ENCODE measurements at places on chromosomes 6 and 20.

DNA sequence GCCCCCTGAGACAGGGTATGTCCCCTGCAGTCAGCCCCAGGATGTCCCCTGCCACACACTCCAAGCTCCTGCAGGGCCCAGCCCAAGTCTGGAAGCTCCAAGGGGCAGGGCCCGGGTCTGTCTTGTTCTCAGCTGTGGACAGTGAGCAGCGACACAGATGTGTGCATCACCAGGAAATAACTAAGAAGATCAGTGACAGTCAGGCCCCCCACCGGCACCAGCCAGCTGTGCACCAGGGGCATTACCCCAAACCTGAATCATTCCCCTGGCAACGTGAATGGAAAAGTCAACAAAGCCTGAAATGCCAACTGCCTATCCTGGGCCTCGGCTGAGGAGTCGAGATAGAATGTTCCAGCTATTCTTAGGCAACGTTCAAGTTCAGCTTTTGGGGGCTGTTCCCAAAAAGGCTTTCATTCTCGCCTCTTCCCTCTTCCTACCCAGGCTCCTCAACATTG is 105.0 kb downstream of the PREX1 start:
- DNase-seq, result no peak

DNA sequence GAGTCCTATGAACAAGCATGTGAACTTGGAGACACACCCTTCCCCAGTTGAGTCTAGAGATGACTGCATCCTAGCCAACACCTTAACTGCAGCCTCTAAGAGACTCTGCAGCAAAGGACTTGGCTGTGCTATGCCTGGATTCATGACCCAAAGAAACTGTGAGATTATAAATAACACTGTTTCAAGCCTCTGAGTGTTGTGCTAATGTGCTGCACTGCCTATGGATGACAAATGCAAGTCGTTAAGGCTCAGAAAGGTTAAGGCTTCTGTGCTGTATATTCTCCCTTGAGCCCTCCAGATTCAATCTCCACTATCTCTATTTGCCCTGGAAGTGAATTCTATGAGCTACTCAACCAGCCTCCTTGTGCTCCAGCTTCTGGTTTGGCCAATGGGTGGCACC is 116.5 kb upstream of the CBLN4 start:
- no peak for DNase-seq

- no peak for DNase-seq
These were observed 167.6 kb downstream of the TFAP2B start for GRCh38 chr6:50986319-50986718.

DNA sequence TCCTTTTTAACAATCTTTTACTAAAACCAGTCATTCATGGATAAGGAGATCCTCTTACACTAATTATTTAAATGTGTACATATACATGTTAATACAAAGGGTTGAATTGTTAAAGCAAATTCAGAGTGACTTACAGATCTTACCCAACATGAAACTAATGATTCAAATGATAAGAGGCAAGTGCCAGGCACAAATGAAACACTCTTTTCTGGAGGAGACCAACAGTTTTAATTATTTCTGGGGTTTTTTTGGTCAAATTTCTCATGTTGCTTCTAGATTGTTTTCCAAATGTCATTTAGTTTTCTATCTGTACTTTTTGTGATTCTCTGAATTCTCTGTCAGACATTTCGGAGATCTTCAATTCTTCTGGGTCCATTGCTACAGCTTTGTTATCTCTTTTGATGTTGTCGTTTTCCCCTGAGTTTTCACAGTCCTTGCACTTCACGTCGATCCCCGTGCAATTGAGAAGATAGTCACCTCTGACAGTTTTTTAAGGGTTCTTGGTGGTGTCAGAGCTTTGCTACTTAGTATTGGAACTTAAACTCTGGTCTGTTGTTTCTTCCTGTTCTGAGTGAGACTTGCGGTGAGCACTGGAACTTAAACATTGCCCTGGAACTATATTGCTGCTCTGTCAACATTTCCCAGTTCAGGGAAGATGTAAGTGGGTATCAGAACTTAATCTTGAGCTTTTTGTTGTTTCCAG is 23.2 kb downstream of the MAS1 start:
- DNase-seq, result no peak

All from AG04449 (cell line).